ENCODE measurements at places on chromosomes 7 and 10. TPM values are rescaled to one million over a fixed set of nuclear protein-coding genes. Genes with fewer than 3 reads are reported as not detected.

ZNF37A gene
- total RNA-seq, result 56.0 TPM

WIPF3 gene
- total RNA-seq, result 10.6 TPM

LRRTM3 gene
- total RNA-seq, result 19.1 TPM

SPDYE6 gene
- not detected for total RNA-seq

OR2A42 gene
- total RNA-seq, result under 0.01 TPM

All from parietal lobe (tissue), 2 donors.